ENCODE measurements at places on chromosomes 5 and 9.

DNA sequence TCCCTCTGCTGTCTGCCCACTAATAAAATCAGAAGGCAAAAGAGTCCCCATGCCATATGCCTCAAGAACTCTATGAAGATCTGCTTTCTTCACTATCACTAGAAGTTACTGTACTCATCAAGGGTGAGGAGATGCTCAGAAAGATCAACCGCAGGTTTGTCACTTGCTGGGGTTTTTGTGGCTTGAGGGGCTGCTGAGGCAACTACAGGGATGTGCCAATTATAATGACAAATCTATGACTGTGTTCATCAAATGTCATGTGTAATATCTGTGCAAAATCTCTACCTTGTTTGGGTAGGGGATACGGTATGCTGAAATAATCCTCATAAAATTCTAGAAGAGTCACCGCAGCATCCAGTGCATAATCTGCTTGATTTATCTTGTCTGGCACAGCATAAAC, 13.0 kb downstream of the ERAP1 start:
- peak; percentile 71 for DNase-seq

GRCh38 chr9:130639866-130640555, 24.4 kb upstream of the PRDM12 start:
- no peak for DNase-seq

- DNase-seq = no peak
Measured at GRCh38 chr5:112549605-112550166, 130.6 kb upstream of the EPB41L4A start.

DNA sequence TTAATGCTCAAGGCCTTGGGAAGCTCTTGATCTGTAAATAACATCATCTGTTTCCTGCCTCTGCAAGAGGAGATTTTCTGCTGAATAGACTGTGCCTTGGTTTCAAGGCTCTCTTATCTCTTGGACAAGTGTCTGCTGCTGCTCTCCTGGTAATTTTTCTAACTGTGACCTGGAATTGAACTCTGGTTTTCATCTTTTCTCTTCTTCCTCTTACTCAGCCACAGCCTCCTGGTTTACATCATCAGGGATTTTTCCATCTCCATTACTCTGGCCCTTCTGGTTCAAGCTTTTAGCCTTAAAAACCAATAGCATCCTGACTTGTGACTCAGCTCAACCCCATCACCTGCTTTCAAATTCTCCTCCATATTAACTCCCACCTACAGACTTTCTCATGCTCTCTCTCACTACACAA, 49.6 kb upstream of the ITGA1 start:
- DNase-seq = no peak
